ENCODE measurements at places on chromosomes 5 and 9. TPM values are rescaled to one million over a fixed set of nuclear protein-coding genes. Genes with fewer than 3 reads are reported as not detected.

- DNase-seq: peak; percentile 50
Observed at GRCh38 chr5:132489871-132490483, 596 bp downstream of the IRF1 start.

DNA sequence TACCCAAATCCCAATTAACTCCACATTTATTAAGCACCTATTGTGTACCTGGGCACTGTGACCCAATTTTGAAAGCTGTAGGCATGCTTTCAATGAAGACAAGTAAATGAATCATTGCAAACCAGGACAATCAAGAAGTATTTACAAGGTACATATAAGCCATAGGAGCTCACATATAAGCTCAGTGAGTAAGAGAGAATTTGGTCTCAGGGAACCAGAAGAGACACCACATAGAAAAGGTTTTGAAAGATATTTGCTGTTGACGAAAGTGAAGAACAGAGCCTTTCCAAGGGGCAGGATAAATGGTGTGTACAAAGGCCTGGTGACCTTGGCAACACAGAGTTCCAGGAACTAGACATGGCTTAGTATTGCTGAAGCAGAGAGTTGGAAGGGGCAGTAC is 187.6 kb downstream of the CD180 start:
- no peak for DNase-seq

GRCh38 chr5:155342956-155343355 is 329.4 kb downstream of the KIF4B start:
- DNase-seq: no peak

DNA sequence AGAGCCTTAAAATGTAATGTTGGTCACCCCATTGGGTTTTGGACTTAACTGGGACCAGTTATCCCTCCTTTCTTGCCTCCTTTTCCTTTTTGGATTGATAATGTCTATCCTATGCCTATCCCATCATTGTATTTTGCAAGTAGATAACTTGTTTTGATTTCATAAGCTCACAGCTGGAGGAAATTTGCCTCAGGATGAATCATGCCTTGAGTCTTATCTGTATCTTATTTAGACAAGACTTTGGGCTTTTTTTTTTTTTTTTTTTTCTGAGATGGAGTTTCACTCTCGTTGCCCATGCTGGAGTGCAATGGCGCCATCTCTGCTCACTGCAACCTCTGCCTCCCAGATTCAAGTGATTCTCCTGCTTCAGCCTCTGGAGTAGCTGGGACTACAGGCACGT is 443.3 kb downstream of the DNAH5 start:
- DNase-seq: no peak

- no peak for DNase-seq
Observed at GRCh38 chr5:116492776-116493175, 81.8 kb downstream of the SEMA6A start.

The PDE6A gene
- polyA plus RNA-seq: 0.06 TPM

The PPP2CA gene
- polyA plus RNA-seq: 100 TPM

The CATSPER3 gene
- 1.1 TPM for polyA plus RNA-seq

The PHF24 gene
- polyA plus RNA-seq: 0.09 TPM

DNA sequence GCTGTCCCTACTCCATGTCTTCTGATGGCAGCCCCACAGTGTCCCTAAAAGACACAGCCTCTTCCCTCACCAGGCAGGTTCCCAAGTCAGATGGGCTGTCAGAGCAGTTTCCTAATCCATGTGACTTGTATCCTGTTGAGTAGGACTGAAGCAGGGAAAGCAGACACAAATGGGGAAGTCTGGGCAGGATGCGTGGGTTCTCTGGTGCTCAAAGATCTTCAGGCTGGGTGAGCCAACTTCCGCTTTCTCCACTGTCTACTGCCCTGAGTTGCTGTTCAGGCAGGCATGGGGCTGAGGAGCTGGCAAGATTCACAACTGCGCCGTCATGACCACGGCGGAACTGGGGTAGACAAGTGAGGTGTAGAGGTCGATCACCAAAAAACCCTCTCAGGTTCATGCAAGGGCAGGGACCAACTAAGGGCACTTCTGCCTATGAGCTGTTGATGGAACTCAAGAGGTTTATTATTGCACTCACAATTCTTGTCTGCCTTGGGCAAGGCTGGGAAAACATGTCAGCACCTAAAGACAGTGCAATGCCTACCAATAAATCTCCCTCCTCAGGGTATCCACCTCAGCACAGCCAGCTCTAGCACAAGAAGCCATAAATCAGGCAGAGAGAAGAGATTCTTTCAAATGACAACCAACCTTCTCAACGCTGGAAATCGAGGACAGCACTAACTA is 83.4 kb downstream of the RAPGEF1 start:
- peak; percentile 59 for DNase-seq

The TRIM7 gene
- 30.8 TPM for polyA plus RNA-seq

- DNase-seq: no peak
Observed at GRCh38 chr5:154465169-154465568, 12.9 kb downstream of the HAND1 start.

The C5orf15 gene
- polyA plus RNA-seq: 22.2 TPM

DNA sequence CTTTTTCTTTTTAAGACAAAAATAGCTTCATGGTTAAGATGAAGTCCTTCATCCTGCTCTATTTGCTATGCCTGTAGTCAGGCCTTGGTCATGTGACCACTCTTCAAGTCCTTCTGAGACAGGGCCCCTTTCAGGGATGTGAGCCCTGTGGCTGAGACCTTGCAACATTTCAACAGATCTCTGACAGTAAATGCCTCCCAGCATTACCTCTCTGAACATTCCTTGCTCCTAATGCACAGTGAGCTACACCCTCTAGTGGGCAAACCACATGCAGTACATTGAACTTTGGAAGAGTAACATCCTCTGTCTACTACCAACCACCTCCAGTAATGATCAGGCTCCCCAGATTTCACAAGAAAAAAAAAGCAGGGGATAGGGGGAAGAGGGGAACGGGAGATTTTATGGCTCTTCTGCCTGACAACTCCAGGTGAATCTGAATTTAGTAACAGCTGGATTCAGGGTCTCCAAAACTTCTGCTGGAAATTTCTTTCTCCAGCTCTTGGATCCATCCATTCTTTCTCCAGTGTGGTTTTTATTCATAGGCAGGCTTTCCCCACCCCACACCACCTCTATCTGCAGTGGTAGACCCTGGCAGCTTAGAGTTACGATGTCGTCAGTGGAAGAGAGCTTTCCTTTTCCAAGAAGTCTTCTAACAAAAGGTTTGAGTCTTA is 8.9 kb upstream of the FBXO38 start:
- no peak for DNase-seq

The XRCC4 gene
- polyA plus RNA-seq: 14.4 TPM

DNA sequence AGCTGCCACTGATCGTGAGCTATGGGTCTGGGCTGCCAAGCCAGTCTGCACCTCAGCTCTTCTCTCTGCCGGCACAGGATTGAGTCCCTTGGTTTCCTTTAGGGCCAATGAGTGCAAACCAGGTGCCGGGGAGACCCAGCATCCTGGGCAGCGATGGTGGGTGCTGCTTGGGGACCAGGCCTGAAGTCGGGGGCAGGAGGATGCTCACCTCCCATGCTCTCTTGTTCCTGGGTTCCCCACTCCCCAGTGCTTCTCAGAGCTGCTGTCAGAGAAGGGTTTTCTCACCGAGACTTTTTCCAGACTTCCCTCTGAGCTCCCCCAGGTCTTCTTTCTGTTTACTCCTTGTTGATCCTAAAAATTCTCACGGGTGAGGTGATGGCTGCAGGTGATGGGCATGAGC is 61.2 kb downstream of the IRX1 start:
- no peak for DNase-seq

DNA sequence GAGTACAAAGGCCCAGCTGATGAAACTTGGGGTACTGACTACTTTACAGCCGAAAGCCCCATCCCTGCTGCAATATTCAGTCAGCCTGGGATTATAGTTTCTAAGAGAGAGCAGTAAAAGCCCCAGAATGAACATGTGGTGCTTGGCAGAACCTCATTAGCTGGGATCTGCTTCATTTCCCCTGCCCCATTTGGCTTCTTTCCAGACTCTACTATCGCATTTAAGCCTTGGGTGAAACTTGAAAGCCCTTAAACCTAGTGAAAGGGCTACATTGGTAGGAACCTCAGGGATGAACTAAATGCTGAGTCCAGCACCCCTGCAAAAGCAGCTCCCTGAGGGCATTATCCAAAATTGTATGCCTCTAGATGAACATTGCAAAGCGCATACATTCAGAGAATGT is 631.1 kb downstream of the ACTL7B start:
- DNase-seq: no peak

DNA sequence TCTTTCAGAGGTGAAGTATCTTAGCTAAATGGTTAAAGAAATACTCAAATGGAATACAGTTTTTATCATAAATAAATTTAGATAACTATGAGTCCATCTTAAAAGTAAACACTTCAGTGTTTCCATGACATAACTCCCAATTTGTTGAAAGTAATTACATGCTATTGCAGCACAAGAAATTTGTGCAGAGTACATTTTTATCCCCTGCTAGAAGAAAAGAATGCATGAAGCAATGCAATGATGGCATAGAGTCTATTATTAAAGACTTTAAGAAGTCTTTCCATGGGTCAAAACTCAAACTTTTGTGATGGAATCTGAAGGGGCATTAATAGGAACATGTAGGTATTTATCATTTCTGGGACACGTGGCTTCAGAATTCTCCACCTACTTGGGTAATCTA is 106.6 kb upstream of the DPYSL3 start:
- no peak for DNase-seq

The FRMD3 gene
- 23.1 TPM for polyA plus RNA-seq

GRCh38 chr5:148393390-148393741 is 9.6 kb downstream of the FBXO38 start:
- DNase-seq: no peak

DNA sequence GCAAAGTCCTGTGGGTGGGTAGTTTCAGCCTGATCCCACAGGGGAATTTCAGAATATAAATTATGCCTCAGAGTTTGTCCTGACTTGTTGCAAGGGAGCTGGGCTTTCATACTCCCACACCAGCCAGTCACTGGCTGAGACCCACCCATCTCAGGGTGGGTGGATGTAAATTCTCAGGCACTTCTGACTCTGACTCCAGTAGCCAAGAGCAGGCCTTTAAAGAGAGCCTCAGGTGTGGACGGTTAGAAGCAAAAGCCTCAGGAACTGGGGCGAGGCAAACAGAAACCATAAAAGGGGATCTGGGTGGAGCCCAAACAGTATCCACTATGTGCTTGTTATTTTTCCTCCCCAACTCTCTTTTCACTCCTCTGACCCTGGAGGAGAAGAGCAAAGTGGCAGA is 28.6 kb upstream of the FBXW11 start:
- DNase-seq: no peak

- DNase-seq: no peak
Observed at GRCh38 chr5:173629628-173630027, 13.2 kb upstream of the BOD1 start.

DNA sequence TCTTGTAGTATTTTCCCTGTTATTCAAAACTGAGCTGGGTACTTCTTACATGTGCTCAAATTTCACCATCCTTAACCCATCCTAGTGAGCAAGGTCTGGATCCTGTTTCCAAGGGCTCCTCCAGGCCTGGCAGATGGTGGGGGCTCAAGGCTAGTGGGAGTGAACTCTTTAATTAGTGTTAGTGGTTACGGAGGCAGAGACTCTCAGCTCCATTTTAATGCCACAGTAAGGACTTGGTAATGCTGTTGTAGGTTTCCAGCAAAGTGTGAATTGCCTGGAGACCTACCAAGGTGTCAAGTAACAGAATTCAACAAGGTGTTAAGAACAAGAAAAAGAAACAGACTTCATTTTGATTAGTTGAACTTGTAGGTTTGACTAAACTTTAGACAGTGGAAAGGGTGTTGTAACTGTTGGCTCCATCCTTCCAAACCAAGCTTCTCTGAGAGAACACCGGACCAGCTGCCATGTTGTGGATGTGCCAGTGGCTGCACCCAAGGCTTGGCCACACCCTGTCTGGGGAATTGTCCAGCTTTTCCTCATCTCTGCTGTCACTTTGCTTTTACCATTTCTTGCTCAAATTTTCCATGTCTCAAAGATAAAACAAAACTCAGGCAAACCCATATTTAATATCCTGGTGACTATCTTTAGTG is 98.7 kb downstream of the ADCY2 start:
- DNase-seq: no peak

- no peak for DNase-seq
Observed at GRCh38 chr5:149610589-149611255, 29.4 kb downstream of the ARHGEF37 start.

The PRRX2 gene
- polyA plus RNA-seq: 3.0 TPM

- DNase-seq: no peak
Observed at GRCh38 chr5:93058309-93058708, 522.7 kb downstream of the NR2F1-AS1 start.

- DNase-seq: no peak
Observed at GRCh38 chr9:89668216-89668865, 63.5 kb downstream of the GADD45G start.

The ENHO gene
- polyA plus RNA-seq: 1.2 TPM

GRCh38 chr5:80190960-80191359 is 64.9 kb downstream of the SERINC5 start:
- no peak for DNase-seq

The KCNV2 gene
- polyA plus RNA-seq: not detected

The ROR2 gene
- polyA plus RNA-seq: 0.44 TPM

The CEL gene
- polyA plus RNA-seq: 3.2 TPM

GRCh38 chr5:58156973-58157701 is 302.7 kb downstream of the PLK2 start:
- DNase-seq: no peak

DNA sequence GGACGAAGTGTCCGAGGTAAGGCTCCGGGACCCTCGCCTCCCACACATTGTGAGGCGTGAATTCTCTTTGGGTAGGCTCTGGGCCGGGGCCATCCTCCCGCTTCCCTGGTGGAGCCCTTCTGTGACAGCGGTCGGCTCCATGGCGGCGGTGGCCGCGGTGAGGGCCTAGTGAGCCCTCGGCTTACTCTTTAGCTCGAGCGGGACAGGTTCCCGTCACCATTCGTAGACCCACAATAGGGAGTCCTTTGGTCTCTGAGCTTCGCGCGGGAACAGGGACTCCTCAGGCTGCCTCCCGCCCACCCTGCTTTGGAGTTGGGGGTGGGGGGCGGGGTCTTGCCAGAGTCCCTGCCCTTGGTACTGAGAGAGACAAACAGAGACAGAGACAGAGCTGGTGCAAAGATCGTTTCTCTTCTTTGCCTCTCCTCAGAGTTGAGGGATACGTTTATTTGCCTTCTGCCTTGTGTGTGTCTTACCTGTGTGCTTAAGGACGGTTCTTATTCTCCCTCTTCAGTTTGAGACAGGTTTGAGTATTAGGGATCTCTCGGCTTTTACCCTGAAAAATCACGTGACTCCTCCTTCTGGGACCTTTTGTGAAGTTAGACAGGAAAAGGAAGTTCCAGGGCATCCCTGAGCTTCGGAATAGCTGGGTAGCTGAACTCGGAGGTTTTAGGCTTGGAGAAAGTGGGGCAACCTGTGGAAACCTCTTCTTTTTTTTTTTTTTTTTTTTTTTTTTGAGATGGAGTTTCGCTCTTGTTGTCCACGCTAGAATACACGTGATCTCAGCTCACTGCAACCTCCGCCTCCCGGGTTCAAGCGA is 833 bp downstream of the ANKHD1 start:
- DNase-seq: peak; percentile 24
